Activated CD4-positive, CD25-positive, alpha-beta regulatory T cell treated with anti-CD3 and anti-CD28 coated beads, Interleukin-2, amount 50 U/mL, for 72 hours (primary cell): ENCODE measurements at places on chromosomes 6 and 20.

DNA sequence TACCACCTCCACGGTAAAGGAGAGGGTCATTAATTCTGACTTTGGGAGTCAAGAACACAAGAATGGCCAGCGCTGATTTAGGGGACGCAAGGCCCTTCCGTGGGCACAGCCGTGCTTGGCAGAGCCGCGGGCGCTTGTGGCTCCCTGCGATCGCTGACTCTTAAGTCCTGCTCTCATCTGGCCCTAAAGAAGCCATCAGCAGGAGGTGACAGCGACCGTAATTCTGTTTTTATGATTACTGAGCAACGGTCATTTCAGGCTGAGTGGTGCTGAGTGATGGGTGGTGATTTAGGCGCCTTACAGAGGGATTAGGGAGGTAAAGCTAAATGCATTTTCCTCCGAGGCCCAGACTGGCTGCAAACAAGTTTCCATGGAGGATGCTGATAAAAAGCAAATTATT, 364.6 kb upstream of the SULF2 start:
- no peak for DNase-seq

DNA sequence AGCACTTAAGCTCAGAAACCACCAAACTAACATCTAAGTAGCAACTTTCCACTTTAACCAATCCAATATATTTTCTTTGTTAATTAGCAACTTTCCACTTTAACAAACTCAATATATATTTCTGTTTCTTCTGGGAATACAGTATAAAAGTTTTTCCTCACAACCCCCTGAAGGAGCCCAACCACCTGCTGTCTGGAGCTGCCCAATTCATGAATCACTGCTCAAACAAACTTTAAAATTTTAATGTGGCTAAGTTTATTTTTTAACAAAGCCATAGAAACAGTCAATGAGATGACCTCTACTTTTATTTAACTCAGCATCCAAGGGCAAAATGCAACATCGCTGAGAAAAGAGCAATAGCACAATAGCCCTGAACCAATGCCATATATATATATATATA, 500.1 kb downstream of the EPM2A start:
- no peak for DNase-seq

GRCh38 chr6:148516217-148516616, 173.6 kb downstream of the SASH1 start:
- DNase-seq = no peak

GRCh38 chr20:25178563-25179438, 16.7 kb upstream of the ENTPD6 start:
- no peak for DNase-seq

- peak; percentile 37 for DNase-seq
Observed at GRCh38 chr6:163170294-163170883, 244.1 kb upstream of the QKI start.

DNA sequence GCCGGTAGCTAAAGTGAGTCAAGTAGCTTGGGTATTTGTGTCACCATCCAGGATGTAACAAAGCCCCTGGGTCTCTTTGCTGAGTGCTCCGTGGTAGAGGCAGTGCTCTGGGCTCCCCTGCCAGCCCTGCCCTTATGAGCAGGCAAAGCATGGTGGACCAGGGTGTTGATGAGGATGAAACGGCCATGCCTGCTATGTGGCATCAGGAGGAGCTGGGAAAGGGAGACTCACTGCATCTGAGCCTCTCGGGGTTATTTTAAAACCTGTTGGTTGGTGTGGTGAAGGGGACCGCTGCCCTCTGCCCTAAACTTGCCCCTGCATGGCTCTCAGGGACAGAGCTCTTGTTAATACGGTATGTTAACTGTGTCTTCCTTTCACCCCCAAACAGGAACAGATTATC, 143.1 kb downstream of the DTNBP1 start:
- peak; percentile 18 for DNase-seq

GRCh38 chr6:20411953-20412681, 10.4 kb downstream of the E2F3 start:
- no peak for DNase-seq

- DNase-seq = no peak
Observed at GRCh38 chr6:90997076-90997475, 410.2 kb upstream of the MAP3K7 start.

DNA sequence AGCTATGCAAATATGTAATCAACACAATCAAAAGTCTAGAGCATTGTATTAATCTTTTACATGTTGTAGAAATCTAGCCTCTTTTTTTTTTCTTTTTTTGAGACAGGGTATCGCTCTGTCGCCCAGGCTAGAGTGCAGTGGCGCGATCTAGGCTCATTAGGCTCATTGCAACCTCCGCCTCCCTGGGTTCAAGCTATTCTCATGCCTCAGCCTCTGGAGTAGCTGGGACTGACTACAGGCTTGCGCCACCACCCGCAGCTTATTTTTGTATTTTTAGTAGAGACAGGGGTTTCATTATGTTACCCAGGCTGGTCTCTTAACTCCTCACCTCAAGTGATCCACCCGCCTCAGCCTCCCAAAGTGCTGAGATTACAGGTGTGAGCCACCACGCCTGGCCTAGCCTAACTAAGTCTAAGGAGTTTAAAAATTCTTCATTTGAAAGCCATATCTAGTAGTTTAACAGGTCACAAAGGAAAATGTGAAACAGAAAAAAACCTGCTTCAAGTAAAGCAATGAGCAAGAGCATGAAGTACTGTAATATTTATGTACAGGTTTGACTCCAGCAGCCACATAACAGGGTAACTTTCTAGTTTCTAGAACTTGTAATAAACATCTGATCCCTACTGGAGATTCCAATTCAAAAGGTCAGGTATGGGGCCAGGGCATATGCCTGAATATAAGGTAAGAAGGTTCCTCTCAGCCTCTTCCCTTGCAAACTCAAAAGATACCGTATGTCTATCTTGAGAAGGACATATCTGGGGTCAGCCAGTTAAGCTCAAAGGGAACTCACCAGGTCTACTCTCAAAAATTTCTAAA, 4.4 kb downstream of the CPNE1 start:
- DNase-seq = no peak

GRCh38 chr6:122604676-122605075, 5.5 kb upstream of the PKIB start:
- DNase-seq = no peak

- peak; percentile 85 for DNase-seq
Observed at GRCh38 chr20:3710703-3711483, 1.5 kb downstream of the SIGLEC1 start.

- no peak for DNase-seq
Observed at GRCh38 chr20:13694420-13695150, 55.9 kb upstream of the TASP1 start.

- no peak for DNase-seq
Observed at GRCh38 chr6:13012296-13012695, 295.7 kb downstream of the PHACTR1 start.

DNA sequence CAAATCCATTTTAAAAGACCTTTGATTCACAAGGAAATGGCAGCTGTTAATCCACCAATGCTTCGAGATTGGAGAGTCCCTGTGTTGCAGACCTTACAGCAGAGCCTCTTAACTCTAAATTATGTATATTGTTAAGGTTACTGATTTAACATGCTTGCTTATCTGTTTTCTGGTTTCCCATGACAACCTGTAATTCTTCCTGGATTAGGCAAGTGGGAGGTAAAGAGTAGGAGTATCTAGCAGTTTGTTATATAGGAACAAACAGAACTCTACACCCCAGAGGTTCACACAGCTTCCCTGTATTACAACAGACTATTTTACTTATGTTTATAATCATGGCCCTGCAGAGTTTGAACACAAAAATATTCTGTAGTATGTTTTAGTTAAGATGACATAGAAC, 39.5 kb downstream of the NKX2-4 start:
- no peak for DNase-seq

GRCh38 chr20:31547720-31548298, 33.6 kb downstream of the HM13 start:
- DNase-seq = no peak

DNA sequence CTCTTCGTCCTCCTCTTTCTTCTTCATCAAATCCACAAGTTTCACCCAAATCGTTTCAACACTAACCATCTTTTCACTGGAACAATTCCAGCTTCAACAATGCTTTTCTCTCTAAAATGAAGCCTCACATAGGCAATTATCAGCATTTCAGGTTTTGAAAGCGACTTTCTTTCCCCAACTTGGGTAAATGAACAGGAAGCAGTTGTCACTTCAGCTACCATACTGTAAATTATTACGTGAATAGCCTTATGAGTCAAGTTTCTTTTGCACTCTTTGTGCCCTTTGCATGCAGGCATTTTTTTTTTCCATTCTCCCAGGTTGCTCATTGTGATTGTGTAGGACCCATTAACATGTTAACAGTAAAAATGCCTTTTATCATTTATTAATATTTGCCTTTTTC, 121.7 kb upstream of the BTBD3 start:
- DNase-seq = no peak

DNA sequence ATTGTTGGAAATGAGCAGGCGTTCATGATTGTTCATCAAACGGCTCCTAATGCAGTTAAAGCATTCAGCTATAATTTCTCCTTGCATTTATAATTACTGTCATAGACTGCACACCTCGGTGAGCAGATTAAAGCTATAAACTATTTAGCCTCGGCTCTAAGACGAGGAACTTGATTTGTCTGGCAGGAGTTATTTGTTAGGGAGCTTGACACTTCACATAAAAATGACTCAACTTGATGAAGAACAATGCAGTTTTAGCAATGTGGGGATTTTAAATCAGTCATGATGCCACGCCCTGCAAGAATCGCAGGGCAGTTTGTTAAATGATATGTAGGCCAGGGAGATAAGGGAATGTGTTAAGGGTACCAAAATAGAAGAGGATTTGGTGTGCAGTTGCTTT, 290.2 kb downstream of the TSHZ2 start:
- DNase-seq = no peak
